ELF-1 (cell line): ENCODE measurements at places on chromosomes 16 and 17.

DNA sequence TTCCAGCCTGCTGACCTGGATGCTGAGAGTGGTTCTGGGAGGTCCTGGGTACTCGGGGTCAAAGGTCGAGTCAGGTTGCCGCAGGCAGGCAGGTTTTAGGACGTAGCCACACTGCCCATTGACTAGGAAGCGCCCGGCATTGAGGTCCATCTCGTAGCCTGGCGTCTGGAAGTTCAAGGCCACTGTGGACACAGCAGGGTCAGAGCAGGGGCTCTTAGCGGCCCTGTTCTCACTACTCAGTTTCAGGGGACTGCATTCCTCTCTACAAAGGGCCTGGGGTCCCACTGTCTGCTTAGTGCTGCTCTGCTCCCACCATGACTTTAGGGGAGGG lies 18.9 kb downstream of the PLCD3 start:
- no peak for DNase-seq

DNA sequence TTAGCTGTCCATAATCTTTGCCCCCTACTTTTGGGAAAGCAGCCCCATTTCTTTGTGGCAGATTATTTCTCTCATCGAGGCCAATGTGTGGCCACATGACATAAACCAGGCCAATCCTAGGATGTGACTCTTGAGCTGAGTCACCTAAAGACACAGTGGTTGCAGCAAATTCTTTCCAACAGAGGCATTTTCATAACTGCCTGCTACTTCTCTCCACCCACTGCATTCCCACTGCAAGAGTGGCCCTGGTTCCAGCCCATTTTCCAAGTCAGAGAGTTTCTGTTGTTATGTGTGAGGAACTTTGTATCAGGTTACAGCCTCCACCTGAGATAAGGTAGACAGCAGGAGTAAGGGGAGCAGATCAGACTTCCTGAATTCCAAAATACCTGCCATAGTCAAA lies 195.2 kb downstream of the RGS9 start:
- DNase-seq = no peak

DNA sequence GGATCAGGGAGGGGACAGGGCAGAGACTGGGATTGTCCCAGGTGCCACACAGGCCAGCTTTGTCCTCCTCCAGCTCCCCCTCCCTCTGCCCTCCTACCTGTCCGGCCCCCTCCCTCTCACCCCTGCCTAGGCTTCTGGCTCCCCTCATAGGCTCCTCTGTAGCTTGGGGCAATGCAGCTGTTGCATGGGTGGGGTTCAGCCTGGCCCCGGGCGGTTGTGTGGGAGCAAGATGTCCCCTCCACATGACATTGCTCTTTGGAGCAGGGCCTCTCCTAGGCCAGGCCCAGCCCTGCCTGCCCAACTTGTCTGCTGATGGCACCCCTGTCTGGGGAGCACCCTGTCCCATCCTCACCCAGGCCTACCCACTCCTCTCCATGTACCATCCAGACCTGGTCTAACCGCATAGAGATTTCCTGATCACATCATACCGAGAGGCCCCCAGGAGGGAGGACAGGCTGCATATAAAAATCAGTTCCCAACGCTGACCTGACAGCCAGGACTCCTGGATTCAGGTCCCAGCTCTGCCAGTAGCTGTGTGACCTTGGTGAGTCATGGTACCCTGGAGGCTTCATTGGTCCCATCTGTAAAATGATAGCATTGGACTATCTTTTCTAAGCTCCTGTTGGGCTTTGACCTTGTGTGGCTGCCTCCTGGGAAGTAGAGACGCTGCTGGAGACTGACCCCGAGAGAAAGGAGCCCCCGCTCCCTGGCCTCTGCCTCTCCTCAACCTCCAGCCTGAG lies 48.8 kb upstream of the DLX4 start:
- no peak for DNase-seq

GRCh38 chr16:14487579-14487978 lies 142.5 kb downstream of the PARN start:
- no peak for DNase-seq

DNA sequence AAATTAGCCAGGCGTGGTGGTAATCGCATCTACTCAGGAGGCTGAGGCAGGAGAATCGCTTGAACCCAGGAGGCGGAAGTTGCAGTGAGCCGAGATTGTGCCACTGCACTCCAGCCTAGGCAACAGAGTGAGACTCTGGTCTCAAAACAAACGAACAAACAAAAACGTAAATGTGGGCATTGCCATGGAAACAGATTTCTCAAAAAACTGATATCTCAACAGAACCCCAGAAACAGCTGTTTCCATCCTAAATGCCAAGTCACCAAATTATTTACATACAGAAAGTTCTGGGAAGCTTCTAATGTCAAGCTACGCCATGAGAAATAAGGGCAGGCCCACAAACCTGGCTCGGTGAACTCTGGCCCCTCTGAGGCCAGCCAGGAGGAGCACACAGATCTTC lies 16.0 kb upstream of the ZNF689 start:
- no peak for DNase-seq

GRCh38 chr16:49492896-49493626 lies 119.5 kb downstream of the C16orf78 start:
- DNase-seq = no peak

- DNase-seq = peak; percentile 99
Observed at GRCh38 chr17:7836596-7837407, 2.8 kb downstream of the KDM6B start.

DNA sequence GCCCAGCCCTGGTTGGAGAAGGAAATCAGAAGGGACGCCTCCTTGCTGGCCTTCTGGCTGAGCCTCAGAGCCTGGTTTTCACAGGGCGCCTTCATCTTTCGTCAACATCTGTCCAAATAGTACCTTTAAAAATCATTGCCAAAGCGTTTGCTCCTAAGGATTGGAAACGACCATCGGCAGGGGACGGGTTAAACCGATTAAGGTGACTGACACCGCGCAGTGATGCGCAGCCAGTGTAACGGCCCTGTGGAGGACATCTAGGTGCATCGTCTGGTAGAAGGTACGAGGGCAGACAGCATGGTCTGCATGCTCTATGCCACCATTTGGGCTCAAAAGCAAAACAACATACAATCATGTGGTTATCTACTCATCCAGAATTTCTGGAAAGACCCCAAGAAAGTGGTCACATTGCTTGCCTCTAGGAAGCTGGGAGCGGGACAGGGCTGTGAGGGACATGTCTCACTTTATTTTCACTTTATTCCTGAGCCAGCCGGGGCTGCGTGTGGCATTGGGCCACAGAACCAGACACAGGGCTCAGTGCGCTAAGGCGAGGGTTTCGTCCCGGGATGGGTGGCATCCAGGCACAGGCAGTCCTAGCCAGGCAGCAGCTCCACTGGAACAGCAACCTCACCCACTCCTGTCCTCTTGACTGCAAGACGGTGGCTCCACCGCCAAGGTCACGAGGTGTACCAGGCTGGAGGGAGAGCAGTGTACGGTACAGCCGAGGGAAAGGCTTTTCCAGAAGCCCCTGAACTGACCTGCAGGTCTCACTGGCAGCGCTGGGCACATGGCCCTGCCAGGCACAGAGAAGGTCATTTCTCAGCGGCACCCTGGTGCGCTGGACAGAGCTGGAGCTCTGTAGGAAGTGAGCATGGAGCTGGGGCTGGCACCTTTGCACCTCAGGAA lies 40.9 kb upstream of the JPH3 start:
- DNase-seq = no peak

- peak; percentile 78 for DNase-seq
Observed at GRCh38 chr16:9092978-9093344, 1.5 kb downstream of the HAPSTR1 start.

DNA sequence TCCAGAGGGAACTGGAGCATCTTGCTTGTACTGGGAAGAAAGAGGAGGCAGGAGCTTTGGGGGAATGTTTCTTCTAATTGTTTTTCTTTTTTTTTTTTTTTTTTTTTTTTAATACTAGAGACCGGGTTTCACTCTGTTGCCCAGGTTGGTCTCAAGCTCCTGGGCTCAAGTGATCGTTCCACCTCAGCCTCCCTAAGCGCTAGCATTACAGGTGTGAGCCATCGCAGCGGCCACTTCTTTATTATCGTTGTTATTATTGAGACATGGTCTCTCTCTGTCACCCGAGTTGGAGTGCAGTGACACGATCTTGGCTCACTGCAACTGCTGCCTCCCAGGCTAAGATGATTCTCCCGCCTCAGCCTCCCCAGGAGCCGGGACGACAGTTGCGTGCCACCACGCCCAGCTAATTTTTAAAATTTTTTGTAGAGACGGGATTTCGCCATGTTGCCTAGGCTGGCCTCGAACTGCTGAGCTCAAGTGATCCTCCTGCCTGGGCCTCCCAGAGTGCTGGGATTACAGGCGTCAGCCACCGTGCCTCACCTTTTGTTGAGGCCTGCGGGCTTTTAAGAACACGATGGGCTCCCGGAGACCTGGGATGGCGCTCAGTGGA lies 137.3 kb upstream of the GSE1 start:
- DNase-seq = no peak

DNA sequence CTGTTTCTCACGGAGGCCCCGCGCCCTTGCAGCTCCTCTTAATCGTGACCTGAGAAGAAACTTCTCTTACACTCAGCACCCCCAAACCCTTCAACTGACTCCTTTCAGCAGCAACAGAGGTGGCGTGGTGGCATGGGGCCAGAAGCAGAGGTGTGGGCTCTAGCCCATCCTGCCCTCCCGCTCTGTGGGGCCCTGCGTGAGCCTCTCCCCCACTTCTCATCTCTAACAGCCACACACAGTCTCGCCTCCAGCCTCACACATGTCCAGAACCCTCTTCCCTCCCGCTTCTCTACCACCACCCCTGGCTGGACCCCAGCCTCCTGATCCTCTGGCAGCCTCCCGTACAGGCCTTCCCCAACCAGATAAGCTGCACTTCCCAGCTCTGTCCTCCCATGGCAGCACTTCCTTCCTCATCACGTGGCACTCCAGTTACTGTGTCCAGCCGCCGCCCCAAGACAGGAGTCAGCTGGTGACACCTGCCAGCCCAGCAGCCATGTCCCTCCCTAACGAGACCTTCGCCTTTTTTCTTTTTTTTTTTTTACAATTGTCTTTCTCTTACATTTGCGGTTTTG lies 30.5 kb downstream of the NSMCE1 start:
- DNase-seq = no peak

DNA sequence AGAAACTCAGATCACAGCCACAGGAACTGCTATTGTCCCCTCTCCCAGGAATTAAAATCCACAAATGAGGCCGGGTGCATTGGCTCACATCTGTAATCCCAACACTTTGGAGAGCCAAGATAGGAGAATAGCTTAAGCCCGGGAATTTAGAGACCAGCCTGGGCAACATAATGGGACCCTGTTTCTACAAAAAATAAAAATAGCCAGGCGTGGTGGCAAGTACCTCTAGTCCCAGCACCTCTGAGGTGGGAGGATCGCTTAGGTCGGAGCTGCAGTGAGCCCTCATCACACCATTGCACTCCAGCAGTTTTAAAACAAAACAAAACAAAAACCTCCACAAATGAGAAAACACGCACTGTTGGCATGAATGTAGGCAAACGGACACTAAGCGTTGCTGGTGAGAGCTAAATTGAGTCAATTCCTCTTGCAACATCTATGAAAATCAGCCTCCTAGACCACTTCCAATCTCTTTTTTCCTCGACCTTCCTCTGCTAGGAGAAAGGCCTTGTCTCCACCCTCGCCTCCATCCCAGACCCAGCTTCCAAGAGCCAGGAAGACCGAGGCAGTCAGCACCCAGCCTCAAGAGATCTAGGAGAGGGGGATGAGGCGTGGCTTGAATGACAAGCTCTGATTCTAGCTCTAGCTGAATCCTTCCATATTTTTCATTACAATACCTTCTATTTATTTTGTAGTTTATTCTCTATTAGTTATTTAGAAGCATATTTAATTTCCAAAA lies 14.8 kb downstream of the TLE7 start:
- no peak for DNase-seq

DNA sequence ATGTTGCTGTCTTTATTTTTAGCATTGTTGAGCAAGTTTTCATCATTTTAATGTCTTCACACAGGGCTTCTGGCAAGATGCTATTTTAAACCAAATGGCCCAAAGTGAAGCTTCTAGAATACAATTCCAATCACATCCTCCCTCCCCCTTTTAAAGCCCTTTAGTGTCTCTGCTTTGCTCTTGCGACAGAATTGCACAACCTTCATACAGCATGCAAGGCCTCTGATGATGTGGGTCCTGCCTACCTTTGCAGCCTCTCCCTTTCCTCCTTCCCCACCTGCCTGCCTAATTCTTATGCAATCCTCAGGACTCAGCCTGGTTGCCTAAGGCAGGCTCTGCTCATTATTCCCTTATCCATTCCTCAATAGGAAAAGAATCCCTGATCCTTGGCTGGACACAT lies 381.7 kb downstream of the SLC39A11 start:
- DNase-seq = no peak

DNA sequence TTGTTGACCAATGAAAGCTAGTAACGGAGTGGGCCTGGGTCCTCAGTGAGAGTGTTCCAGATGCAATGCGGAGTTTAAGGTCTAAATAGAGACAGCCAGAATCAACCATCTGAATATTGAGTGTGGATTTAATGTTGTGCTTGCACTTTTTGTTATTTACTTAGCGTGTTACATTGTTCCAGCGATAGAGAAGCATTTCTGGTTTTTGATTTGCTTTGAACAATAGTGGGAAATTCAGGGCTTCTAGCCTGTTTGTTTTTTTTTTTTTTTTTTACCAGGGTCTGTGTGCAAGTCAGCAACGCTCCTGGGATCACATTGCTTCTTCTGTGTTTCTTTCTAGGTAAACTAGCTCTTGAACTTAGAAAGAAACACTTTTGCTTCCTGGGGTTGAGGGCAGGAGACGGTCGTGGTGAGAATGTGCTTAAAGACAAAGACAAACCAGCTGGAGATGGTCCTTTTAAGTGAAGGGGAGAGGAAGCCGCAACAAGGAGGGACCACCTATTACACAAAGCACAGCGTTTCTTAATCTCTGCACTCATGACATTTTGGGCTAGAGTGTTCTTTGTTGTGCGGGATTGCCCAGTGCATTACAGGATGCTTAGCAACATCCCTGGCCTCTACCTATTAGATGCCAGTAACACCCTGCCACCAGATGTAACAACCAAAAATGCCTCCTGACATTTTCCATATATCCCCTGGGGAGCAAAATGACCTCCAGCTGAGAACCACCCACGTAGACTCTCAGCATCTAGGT lies 119.2 kb downstream of the MAP2K6 start:
- DNase-seq = peak; percentile 8

DNA sequence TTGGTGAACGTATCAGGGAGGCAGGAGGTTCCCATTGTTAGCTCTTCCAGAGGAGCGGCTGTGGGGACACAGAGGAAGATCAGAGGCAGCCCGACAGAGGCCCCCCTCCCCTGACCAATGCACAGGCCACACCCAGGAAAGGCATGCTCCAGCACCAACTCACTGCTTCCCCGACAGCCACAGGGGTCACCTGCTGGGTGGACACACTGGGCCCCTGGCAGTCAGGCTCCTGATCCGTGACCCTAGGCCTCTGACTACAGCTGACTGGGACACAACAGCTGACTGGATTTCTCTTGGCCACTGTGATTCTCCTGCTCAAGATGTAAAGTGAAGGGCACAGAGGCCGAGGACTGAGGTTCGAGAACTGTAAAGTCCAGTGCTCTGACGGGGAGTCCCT lies 63.5 kb downstream of the IL21R start:
- no peak for DNase-seq
